ENCODE measurements at places on chromosomes 13 and 19.
A peak's percentile ranks its signal among the peaks of the same experiment; 100 is the strongest.

- no peak for DNase-seq
Observed at GRCh38 chr13:103328899-103329298, 262.7 kb upstream of the SLC10A2 start.

GRCh38 chr13:53569453-53569852 is 540.8 kb downstream of the OLFM4 start:
- no peak for DNase-seq

DNA sequence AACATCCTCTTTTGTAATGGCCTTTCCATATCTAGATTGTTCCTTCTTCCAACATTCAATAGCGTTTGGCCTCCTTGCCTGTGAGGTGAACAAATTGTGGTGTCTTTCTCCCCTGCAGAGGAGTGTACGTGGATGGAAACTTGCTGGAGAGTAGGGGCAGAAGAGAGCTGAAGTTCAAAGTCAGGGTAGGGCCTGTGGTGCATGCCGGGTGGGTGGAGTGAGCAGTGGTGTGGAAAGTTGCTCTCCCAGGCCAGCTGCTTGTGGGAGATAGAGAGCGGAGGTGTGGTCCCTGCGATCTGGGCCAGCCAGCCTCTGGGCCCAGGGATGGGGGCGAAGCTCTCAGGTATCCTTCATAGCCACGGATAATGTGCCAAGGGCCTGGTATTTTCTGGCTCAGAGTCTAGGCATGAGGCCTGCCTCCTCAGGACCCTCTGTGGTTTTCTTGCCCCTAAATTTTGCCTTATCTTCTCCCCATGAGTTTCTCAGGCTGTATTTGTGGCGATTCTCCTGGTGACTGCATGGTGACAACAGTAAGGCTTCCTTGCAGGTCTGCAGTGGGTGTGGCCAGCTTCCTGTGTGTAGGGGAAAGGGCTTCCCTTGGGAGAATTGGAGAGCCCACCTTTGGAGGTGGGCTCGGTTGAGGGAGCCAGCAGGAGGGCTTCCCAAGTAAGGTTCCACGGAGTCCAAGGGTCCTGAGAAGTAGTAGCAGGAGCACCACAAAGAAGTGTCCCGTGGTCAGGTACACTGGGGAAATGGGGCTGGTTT is 6.7 kb downstream of the RGCC start:
- peak; percentile 55 for DNase-seq

- DNase-seq: no peak
Observed at GRCh38 chr19:57816652-57817051, 1.9 kb upstream of the ZNF552 start.

DNA sequence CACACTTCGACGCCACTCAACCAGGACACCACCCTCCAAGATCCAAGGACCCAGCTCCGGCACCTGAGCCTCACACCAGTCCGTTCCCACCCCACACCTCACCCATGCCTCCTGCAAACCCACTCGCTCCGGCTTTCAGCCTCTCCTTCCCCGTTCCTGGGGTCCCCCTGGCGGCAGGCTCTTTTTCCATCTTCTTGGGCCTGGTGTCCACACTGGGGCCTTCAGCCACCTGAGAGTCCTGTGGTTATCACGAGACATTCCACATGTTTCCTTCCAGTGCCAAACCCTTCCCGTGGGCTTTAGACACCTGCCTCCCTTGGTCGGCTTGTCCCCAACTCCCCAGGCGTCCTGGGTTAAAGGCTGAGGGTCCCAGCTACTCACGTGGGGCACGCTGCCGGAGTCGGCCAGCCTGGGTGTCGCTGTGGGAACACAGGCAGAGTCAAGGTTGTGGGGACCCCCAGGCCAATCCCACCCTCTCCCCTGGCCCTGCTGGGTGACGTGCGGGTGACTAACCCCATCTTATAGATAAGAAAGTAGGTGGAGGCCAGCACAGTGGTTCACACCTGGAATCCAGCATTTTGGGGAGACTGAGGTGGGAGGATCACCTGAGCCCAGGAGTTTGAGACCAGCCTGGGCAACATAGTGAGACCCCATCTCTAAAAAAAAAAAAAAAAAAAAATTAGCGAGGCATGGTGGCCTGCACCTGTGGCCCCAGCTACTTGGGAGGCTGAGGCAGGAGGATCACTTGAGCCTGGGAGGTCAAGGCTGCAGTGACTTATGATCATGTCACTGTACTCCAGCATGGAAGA is 1.9 kb downstream of the JSRP1 start:
- no peak for DNase-seq

DNA sequence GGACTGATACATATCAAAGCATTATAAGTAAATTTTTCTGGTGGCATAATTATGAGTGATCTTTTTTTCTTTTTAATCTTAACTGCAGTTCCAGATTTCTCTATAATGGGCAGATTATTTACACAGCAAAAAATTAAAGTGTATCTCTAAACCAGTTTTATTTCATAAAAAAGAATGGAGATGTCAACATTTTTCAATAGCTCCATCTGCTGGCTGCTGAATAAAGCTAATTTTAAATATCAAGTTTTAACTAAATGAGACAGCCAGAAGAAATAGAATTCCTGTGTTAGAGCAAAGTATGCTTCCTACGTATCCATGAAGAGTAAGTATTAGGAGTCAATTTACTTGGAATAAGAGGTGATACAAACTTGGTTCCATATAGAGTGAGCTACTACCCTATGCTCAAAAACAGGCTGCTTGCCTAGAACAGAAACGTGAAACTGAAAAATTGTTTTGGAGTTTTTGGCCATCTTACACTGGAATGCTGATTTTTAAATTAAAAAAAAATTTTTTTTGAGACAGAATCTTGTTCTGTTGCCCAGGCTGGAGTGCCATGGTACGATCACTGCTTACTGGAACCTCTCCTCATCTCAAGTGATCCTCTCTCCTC is 5.0 kb upstream of the PDS5B start:
- DNase-seq: peak; percentile 39

- no peak for DNase-seq
Observed at GRCh38 chr13:67308004-67308772, 78.1 kb upstream of the PCDH9 start.

- no peak for DNase-seq
Observed at GRCh38 chr19:17988161-17988560, 19.8 kb upstream of the ARRDC2 start.

- DNase-seq: no peak
Observed at GRCh38 chr19:51469162-51469561, 9.2 kb upstream of the CEACAM18 start.

DNA sequence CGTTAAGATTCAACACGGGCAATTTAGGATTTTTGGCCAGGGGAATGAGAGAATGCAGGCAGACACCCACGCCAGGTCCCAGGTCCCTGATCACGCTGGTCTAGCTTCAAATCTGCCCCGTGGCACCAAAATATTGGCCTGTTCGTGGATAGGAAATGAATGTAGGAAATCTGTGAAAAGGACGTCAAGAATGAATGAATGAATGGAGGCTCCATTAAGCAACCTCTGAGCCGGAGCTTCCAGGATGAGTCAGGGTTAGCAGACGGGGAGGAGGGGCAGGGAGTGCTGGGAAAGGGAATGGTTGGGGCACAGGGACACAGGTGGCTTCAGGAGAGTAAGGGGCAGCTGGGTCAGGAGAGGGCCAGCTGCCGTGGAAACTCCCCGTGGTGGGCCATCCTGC is 4.2 kb downstream of the SULT2B1 start:
- no peak for DNase-seq

- DNase-seq: peak; percentile 30
Observed at GRCh38 chr19:18494267-18494607, 27.6 kb downstream of the ELL start.

GRCh38 chr19:23971598-23971997 is 56.9 kb downstream of the ZNF726 start:
- DNase-seq: no peak

DNA sequence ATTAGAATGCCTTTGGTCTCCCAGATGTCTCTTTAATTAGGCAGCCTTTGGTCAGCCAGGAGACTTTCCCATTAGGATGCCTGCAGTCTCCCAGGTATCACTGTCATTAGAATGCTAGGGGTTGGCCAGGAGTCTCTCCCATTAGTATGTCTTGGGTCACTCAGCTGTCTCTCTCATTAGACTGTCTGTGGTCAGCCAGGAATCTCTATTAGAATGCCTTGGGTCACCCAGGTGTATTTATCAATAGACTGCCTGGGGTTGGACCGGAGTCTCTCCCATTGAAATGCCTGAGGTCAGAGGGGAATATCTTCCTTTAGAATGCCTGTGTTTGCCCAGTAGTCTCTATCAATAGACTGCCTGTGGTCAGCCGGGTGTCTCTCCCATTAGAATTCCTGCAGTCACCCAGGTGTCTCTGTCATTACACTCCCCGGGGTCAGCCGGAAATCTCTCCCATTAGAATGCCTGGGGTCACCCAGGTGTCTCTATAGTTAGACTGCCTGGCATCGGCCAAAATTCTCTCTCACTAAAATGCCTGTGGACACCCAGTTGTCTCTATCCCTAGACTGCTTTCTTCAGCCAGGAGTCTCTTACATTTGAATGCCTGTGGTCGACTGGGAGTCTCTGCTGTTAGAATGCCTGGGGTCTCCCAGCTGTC is 1460.3 kb downstream of the UQCRFS1 start:
- DNase-seq: no peak

DNA sequence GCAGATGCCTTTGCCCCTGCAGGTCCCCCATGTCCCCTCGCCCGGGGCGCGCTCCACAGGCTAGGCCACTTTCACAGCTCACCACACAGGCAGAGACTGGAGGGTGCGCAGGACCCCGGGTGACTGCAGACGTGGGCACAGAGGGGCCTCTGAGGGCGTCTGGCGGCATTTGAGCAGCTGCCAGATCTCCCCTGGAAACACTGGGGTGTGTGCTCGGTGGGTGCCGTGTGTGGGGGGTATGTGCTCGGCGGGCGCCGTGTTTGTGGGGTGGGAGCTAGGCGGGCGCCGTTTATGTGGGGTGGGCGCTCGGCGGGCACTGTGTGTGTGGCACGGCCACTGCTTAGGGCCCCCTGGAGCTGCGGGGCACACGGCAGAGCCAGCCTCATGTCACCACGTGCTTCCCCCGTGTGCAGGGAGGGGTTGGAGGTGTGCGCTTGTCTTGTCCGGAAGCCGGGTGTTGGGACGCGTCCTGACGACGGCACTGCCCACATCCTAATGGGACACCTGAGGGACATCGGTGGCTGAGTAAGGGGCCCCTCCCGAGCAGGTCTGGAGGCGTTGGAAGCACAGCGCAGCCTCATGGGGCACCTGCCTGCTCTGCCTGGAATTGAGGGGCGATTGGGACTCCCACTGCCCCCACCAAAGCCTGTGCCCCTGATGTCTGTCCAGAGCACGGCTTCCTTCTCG is 16.7 kb downstream of the CSNK1G2 start:
- no peak for DNase-seq

GRCh38 chr13:34129436-34129835 is 311.5 kb downstream of the RFC3 start:
- no peak for DNase-seq

GRCh38 chr19:35320065-35320713 is 8.8 kb upstream of the CD22 start:
- DNase-seq: no peak

- DNase-seq: no peak
Observed at GRCh38 chr13:36418022-36418805, 14.1 kb upstream of the CCNA1 start.

DNA sequence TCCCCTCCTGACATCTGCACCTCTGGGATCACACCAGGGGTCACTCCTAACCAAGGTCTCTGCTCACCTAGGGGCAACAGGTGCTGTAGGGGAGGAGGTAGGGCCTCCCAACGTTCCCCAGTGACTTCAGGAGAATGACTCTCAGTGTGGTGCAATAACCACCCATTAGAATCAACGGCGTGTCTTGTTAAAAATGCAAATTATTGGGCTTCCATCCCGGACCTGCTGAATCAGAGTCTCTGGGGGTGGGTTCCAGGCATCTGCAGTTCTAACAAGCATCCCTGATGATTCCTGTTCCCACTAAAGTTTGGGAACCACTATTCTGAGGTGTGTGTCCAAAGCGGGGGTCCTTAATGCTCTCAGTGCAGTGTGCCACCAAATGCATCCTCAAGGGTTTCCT is 84.6 kb downstream of the CRYL1 start:
- no peak for DNase-seq

GRCh38 chr13:62524061-62524460 is 1108.4 kb upstream of the PCDH20 start:
- DNase-seq: no peak

- DNase-seq: no peak
Observed at GRCh38 chr13:23509781-23510543, 60.2 kb upstream of the TNFRSF19 start.

GRCh38 chr13:114001331-114002008 is 27.6 kb upstream of the C13orf46 start:
- no peak for DNase-seq

- no peak for DNase-seq
Observed at GRCh38 chr13:47168618-47169017, 271.8 kb upstream of the HTR2A start.

GRCh38 chr19:39765091-39766076 is 13.3 kb upstream of the LEUTX start:
- DNase-seq: peak; percentile 37

DNA sequence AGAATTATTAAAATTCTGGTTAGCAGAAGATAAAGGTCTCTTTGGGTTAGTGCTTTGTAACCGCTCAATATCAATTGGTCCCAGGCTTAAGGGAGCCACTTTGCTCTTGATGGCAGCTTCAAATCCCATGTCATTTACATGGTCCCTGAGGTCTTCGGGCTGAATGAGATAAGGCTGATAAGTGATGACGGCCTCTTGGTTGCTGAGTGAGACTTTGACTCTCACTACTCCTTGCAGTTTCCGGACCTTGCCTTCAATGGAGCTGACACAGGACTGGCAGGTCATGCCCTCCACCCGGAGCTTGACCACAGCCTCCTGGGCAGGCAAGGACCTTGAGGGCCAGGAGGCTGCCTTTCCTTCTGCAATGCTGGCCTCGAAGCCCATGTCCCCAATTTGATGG is 36.8 kb downstream of the ATP7B start:
- no peak for DNase-seq

DNA sequence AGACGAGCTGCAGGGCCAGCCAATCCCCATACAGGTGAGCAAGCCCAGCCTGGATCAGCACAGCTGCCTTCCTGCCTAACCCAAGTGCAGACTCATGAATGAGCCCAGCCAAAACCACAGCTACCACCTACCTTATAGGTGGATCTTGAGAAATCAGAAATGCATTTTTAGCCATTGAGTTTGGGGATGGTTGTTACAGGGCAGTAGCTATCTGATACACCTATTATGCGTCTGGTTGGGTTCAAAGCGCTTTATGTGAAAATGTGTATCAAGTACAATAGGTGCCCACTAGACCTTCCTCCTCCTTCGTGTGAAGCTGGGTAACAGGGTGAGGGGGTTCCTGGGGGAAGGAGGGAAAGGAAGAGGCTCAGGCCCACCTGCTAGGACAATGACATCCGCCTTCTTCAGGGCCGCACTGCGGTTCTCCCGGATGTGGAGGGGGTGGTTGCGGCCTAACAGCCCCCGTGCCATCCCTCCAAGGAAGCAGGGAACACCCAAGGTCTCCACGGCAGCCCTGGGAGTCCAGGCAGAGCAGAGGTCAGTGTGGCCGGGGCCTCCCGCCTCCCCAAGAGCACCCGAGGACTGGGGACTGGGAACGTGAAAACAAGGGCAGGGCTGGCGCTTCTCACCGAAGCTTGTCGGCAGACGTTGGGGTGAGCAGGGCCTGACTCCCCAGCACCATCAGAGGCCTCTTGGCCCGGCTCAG is 11.7 kb downstream of the SYDE1 start:
- DNase-seq: no peak

GRCh38 chr13:87129602-87130300 is 541.4 kb upstream of the SLITRK5 start:
- no peak for DNase-seq

All from CD4-positive, alpha-beta T cell treated with Interleukin-10 for 1 hour (primary cell).